ENCODE measurements at places on chromosomes 6 and 20.
A peak's percentile ranks its signal among the peaks of the same experiment; 100 is the strongest.

DNA sequence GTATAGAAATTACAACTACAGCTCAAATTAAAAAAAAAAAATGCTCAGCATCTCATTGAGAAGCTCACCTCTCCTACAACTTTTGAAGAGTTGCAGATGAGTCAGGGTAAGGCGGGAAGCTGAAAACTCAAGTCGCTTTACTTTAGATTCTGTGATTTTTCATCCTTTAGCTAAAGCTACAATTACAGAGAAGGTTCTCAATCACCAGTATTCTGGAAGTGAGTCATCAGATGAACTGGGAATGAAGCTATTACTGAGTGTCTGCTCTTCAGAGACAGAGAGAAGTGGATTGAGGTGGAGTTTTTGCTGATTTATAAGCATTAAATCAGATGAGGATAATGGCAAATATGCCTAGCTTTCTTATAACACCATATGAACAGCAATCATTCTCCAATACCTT lies 91.9 kb downstream of the TFAP2A start:
- no peak for DNase-seq

- DNase-seq = no peak
Observed at GRCh38 chr20:53901497-53902096, 168.8 kb downstream of the BCAS1 start.

GRCh38 chr6:138382498-138383265 lies 5.0 kb downstream of the SMIM28 start:
- no peak for DNase-seq

GRCh38 chr6:9307786-9308185 lies 872.4 kb upstream of the SLC35B3 start:
- peak; percentile 13 for DNase-seq

GRCh38 chr6:57135885-57136284 lies 36.2 kb upstream of the BAG2 start:
- no peak for DNase-seq

GRCh38 chr20:56842056-56842455 lies 212.9 kb downstream of the TFAP2C start:
- no peak for DNase-seq

DNA sequence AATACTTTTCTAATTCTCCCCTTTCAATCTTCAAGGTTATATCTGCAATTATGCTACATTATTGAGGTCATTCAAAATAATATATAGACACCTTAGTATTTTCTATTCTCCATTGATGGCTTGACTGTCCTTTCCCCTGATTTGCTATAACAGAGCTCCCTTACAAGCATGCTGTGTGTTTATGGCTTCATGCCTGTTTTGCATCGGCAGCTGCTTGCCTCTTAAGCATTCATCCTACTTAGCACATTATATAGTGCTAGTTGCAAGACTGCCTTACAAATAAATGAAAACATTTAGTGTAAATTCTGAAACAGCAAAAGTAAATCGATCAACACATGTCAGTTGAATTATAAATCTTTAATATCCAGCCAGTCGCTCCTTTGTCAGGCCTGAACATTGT lies 476.2 kb upstream of the POU3F2 start:
- no peak for DNase-seq

DNA sequence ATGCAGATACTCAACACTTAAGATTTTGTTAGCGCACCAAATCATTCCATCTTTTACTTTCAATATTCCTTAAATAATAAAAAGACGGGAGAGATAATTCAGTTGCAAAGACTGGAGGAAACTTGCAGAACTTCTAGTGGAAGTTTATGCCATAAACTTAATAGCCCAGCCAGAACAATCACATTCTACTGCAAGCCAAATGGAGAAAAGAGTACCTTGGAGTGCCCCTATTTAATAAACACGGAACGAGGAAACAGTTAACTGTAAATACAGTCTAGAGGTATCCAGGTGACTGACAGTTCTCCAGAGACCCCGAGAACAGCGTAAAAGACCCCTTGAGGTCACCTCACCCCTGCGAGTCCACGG lies 635 bp downstream of the SLC35B3 start:
- no peak for DNase-seq

DNA sequence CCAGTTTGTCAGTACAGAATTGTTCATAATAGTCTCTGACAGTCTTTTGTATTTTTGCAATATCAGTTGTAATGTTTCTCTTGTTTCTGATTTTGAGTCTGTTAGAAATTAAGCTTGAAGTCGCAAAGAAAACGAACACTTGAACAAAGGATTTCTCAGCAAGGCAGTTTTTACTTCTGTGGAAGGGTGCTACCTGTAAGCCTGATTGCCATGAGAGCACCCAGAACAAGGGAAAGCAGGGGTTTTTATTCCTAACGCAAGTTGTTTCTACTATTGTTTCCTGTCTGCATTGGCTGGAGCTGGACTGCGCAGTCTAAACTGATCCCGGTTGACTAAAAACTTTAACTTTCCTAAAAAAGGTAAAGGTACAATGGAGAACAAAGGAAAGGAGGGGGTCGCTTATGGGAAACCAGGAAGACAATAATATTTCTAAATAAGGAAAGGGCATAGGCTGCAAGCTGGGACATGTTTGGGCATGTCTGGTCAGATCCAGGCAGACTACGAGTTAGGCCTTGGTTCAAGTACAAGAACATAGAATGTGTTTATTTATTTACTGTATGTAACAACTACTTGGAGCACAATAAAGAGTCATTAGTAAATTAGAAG lies 28.5 kb downstream of the HLA-B start:
- no peak for DNase-seq

- no peak for DNase-seq
Observed at GRCh38 chr6:2127484-2127911, 117.9 kb downstream of the GMDS start.

- no peak for DNase-seq
Observed at GRCh38 chr20:20823476-20823881, 111.0 kb upstream of the RALGAPA2 start.

- no peak for DNase-seq
Observed at GRCh38 chr6:30987304-30987703, 3.8 kb downstream of the MUC21 start.

- peak; percentile 88 for DNase-seq
Observed at GRCh38 chr6:16471222-16471909, 233.0 kb downstream of the GMPR start.

DNA sequence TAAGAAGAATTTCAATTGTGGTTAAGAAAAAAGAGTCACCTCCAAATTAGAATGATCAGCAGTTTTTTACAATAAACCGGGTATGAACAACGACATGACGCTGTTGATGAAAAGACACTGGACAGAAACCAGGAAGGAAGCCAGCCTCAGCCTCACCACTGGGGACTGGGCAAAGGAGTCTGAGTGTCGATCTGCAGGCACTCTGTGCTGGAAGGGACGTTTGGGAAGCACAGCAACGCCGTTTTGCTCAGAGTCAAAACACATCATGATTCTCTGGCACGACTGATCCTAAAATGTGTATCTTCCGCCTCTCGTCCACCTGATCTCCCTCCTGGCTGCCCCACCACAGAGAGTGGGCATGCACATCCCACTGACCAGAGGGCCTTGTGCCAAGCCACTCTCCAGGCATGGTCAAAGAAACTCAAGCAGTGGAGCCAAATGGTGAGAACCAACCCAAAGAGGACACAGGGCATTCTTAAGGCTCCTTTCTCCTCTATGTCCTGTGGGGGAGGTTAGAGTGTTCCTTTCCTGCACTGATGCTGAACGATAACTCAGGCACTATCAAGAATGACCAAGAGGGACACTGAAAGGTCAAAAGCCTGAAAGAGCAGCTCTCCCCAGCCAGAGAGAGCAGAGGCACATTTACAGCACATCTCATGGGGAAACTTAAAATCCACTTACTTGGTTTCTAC lies 68.8 kb downstream of the AGPAT4 start:
- DNase-seq = no peak

DNA sequence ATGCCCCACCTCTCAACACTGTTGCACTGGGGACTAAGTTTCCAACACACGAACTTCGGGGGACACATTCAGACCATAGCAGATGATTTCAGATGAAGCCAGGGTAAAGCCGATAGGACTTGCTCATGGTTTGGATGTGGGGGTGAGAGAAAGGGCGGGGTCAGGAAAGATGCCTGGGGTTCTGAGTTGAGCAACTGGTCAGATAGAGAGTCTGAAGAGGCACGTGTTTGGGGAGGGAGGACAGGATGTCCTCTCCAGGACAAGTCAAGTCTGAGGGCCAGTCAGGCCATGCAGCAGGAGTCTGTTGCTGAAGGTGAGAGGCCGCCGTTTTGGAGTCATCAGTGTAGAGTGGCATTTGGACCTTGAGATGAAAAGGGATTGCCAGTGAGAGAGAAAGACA lies 197.9 kb upstream of the SNX9 start:
- DNase-seq = no peak

GRCh38 chr6:125486881-125487280 lies 185.1 kb upstream of the HDDC2 start:
- no peak for DNase-seq

DNA sequence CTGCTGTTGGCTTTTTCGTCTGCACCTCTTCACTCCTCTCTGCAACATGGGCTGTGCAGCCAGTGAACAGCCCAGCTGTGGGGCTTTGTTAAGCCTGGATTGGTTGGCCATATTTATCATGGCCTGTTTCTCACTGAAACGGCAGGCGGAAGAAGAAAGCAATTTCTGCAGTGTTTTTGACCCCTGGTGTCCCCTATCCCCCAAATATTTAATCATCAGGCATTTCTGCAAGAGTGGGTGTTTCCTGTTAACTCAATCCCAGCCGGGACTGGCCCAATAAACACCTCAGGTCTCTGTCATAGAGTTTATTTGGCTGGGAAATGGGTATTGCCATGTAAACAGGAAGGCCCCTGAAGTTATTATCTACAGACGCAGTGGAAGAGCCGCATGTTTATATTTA lies 174.8 kb upstream of the SUPT3H start:
- DNase-seq = no peak

DNA sequence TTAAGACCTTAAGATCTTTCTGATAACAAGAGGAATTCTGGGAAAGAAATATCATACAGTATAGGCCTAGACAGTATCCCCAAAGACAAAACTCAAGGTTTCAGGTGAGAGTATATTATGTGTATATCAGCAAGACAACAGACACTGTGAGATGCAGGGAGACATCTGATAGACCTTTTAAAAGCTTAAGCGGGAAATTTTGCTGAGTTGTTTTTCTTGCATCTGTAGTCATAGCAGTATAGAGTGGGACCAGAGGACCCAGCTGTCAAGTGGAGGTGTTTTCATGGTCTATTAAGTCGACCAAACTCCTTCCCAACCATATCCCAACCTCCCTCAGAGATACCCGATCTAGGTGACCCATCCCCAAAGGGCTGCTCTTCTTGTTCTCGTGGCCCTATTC lies 98.1 kb upstream of the THEMIS start:
- DNase-seq = no peak

GRCh38 chr6:12841619-12842018 lies 125.1 kb downstream of the PHACTR1 start:
- DNase-seq = no peak

DNA sequence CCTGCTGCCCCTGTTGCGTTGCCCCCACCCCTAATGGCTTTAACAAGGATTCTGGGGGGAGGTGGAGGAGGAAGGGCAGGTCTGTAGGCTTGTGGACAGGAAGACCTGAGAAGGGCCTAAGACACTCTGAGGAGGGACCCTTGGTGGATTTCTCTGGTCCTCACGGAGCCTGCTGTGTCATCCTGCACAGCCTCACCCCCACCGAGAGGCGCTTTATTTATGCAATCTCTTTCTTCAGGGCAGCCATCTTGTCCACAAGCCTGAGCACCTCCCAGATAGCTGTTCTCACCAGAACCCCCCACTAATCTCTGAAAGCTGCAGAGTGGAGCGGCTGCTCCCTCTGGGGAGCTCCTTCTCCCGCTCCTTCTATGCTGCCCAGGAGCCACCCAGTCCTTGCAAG lies 59.3 kb upstream of the MLN start:
- peak; percentile 31 for DNase-seq

- peak; percentile 53 for DNase-seq
Observed at GRCh38 chr20:62584671-62585460, 57.4 kb upstream of the SLCO4A1 start.
